ENCODE measurements at places on chromosomes 7 and 10.
A peak's percentile ranks its signal among the peaks of the same experiment; 100 is the strongest.

DNA sequence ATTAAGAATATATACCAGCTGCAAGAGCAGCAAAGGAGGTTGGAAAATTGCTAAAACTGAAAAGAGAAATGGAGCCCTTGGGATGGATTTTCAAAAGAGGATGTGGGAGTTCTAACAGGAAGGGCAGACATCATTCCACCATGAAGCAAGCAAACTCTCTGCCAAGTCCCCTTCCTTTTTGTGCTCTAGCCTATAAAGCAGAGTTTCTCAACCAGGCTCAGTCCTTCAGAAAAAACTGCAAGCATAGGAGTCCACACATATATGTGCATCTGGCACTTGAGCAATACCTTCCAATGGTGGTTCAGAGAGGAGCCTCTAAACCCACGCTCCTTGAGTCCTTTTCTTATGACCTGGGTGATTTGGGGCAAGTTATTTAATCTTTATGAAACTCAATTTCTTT lies 98.6 kb upstream of the MKX start:
- DNase-seq = peak; percentile 13

GRCh38 chr7:42931834-42932651 lies at the start of the genes MRPL32 and PSMA2:
Gene MRPL32, plus strand, starts transcription at chr7:42932376. Its CDS starts 11 bp downstream, at chr7:42932387.
Gene PSMA2, minus strand, starts transcription at chr7:42932174. Its CDS starts 16 bp downstream, at chr7:42932158.
- peak; percentile 99 for DNase-seq

GRCh38 chr10:75723319-75723980 lies 292.0 kb downstream of the LRMDA start:
- no peak for DNase-seq

DNA sequence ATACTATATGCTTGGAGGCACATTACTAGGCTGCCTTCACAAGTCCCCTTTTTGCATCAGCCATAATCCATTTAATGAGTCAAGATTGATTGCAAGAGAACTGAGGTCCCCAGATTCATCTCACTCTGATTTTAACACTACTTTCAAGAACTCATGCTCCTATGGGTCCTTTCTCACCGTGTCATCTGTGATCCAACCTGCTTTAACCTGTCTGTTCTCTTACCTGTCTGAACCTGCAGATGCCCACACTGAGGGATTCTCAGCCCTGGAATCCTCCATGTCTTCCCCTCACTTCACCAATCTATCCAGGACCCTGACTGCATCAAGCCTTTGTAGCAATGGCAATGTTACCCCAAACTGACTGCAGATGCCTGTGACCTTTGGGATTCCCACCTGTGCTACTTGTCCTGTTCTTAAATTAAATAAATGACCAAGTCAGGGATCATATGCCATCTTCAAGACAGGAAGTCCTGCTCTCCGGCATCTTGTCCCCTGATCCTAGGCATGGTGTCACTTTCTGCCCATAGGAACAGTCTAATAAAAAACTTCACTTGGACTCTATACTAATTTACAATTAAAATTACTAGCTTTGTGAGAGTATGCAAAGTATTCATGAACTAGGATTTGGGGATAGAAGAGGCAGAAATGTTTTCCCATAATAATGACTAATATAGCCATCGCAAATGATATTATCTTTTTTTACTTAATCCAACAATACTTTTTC lies 25.9 kb upstream of the GOT1 start:
- no peak for DNase-seq

- DNase-seq = no peak
These were observed 712.1 kb upstream of the NRP1 start for GRCh38 chr10:34046506-34047034.

DNA sequence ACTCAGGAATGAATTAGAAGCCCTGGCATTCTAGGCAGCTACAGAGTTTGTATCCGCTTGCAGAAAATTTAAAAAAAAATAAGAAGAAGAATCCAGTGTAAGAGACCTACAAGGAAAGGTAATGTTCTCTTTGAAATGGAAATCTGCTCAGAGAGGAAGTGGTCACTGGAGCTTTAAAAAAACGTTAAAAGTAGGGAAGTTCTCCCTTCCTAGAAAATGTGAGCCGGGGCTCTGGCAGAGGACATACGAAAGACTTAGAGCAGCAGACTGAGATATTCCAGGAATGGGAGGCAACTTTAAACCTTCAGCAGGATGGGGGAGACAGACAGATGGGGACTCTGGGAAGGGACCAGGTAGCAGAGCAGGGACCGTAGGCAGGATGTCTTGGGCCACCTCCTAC lies 149.4 kb upstream of the NPS start:
- peak; percentile 12 for DNase-seq

Data from hematopoietic multipotent progenitor cell treated with erythropoietin and hydrocortisone succinate and interleukin-3 and kit ligand, for 4 days (in vitro differentiated cells).